Fibroblast of the aortic adventitia (primary cell): ENCODE measurements at places on chromosomes 1 and 21. TPM values are rescaled to one million over a fixed set of nuclear protein-coding genes. Genes with fewer than 3 reads are reported as not detected.

Gene SMAP2
- total RNA-seq = 5.4 and 27.4 TPM in 2 replicates

Gene AKR7A2
- total RNA-seq = 38.1 and 68.4 TPM in 2 replicates

Gene ILDR2
- total RNA-seq = 0.09 and 0.25 TPM in 2 replicates

Gene GNAT2
- total RNA-seq = 0.18 TPM in 1 of 2 replicates, not detected in the other

Gene RXFP4
- 0.09 TPM in 1 of 2 replicates, not detected in the other for total RNA-seq

Gene FAM229A
- 1.6 and 1.7 TPM in 2 replicates for total RNA-seq

Gene PROK1
- not detected in 2 replicates for total RNA-seq

Gene NPR1
- 1.5 and 24.0 TPM in 2 replicates for total RNA-seq

Gene C1orf141
- 0.65 TPM in 1 of 2 replicates, not detected in the other for total RNA-seq

Gene CEP350
- total RNA-seq = 57.9 and 115 TPM in 2 replicates

Gene MAEL
- not detected in 2 replicates for total RNA-seq

Gene COL9A2
- 1.8 and 7.0 TPM in 2 replicates for total RNA-seq

Gene FAM72B
- total RNA-seq = 2.8 and 5.6 TPM in 2 replicates

Gene DENND2C
- total RNA-seq = 4.8 and 5.3 TPM in 2 replicates

Gene IL10
- total RNA-seq = not detected in 2 replicates

Gene SH2D1B
- under 0.01 TPM in 1 of 2 replicates, not detected in the other for total RNA-seq

Gene SLC1A7
- 0.41 and 3.8 TPM in 2 replicates for total RNA-seq

Gene AMY1C
- not detected in 2 replicates for total RNA-seq

Gene KCNQ4
- total RNA-seq = not detected in 2 replicates

Gene RPTN
- total RNA-seq = not detected in 2 replicates

Gene OR2AK2
- total RNA-seq = not detected in 2 replicates

Gene ADGRB2
- total RNA-seq = 7.9 and 11.3 TPM in 2 replicates
